Stimulated activated CD8-positive, alpha-beta memory T cell treated with anti-CD3 and anti-CD28 coated beads, Interleukin-15, amount 100 ng/mL, for 4 hours (primary cell): ENCODE measurements at places on chromosomes 3 and 15.

DNA sequence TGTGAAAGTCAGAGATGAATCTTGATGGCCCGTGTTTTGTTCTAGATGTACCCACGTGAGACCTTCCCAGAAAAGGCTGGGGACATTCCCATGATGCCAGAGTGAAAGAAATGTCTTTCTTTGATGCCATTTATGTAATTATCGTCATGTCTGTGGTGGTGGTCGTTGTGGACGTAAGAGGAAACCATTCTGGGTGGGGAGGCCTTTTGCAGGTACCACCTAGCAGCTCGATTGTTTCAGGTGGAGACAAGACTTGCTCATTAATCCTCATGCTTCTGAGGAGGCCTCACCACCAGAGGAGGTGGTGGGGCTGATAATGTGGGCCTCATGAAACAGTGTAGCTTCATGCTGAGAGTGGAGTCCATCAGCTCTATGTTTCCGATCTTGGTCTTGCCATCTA is 58.1 kb upstream of the USP3 start:
- DNase-seq = no peak

GRCh38 chr3:98799479-98799878 is 36.3 kb downstream of the ST3GAL6 start:
- no peak for DNase-seq

DNA sequence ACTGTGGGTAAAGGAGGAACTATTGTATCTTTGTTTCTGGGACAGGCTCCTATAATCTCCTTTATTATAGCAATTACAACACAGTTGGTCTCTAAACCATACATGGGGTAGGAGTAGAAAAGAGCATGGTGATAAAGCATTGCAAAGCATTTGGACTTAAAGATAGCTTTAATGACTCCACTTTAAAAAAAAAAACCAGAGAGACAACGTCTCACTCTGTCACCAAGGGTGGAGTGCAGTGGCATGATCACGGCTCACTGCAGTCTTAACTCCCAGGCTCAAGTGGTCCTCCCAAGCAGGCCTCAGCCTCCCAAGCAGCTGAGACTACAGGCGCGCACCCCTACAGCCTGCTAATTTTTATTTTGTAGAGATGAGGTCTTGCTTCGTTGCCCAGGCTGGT is 68.2 kb downstream of the DENND4A start:
- DNase-seq = no peak

DNA sequence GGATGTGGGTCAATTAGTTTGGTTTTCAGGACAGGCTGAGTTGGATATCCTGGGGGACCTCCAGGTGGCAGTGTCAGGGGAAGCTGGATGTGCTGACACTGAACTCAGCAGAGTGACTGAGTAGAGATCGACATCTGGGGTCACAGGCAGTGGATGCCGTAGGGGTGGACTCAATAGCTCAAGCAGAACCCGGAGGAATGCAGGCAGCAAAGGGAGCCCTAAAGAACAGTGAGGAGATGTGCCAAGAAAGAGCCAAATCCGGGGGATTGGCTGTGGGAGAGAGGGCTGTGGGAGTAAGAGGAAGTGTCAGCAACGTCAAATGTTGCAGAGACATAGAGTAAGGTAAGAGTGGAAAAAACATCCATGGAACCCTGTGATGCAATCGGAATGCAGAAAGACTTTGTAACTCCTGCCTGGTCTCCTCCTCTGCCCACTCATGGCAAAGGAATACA is 11.6 kb downstream of the CCR5AS start:
- no peak for DNase-seq

- no peak for DNase-seq
Observed at GRCh38 chr3:64164349-64164748, 60.9 kb downstream of the PRICKLE2 start.
